ENCODE measurements at places on chromosomes 1 and 21.

GRCh38 chr1:220217383-220217988, 54.8 kb downstream of the RAB3GAP2 start:
- no peak for DNase-seq

DNA sequence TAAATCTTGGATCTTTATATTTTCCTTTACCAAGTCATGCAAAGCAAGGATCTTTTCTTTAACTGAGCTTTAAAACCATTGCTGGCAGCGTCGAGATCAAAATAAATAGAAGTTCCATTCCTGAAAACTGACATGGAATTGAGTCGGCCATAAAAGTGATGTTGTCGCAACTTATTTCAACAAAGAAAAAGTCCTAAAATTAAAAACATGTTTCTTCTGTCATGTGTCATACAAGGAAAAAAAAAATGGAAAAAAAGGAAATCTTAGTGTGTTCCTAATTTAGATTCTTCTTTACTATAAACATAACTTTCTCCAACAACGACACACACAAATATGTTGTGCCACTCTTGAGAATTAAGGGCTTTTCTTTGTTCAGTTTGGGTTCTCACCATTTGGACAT, 34.9 kb downstream of the GREM2 start:
- DNase-seq = no peak

- DNase-seq = no peak
These were observed 130.3 kb downstream of the GLIS1 start for GRCh38 chr1:53608676-53609075.

GRCh38 chr1:3685222-3685621, 32.9 kb downstream of the TP73 start:
- no peak for DNase-seq

DNA sequence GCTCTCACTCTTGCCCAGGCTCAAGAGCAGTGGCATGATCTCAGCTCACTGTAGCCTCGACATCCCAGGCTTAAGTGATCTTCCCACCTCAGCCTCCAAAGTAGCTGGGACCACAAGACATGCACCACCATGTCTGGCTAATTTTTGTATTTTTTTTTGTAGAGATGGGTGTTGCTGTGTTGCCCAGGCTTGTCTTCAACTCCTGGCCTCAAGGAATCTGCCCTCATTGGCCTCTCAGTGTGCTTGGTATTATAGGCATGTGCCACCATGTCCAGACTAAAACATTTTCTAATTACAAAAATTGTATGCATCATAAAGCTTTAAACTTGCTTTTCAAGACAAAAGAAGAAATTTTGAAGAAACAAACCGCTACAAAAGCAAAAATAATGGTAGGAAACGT, 20.1 kb downstream of the CBR1 start:
- DNase-seq = no peak

GRCh38 chr1:153606194-153606593, 6.7 kb downstream of the S100A16 start:
- DNase-seq = no peak

DNA sequence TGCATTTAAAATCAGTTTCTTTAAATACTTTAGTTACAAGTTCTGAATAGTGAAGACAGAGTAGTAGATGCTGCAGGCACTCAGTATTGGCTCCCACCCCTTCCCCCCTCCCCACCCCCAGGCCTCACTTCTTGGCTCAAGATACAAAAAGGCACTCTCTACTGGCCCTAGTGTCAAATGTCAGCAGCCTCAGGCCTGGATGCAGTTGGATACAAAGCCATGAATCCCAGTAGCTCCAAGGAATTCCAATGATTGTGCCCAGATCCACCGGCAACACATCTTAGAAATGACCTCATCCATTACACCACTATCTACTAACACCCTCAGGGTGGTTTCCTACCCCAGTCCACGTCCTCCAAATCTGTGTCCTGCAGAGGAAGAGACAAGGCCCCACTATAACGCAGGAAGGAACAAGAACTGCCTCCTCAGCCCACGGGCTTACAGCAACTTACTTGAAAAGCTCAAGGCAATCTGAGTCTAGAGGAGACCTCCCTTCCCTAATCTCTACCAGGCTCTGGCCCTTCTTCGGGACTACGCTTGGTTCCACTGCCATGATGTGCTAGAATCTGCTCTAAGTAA, 17.6 kb downstream of the ACADM start:
- no peak for DNase-seq

GRCh38 chr1:196933531-196934189, 9.9 kb upstream of the CFHR2 start:
- DNase-seq = no peak

DNA sequence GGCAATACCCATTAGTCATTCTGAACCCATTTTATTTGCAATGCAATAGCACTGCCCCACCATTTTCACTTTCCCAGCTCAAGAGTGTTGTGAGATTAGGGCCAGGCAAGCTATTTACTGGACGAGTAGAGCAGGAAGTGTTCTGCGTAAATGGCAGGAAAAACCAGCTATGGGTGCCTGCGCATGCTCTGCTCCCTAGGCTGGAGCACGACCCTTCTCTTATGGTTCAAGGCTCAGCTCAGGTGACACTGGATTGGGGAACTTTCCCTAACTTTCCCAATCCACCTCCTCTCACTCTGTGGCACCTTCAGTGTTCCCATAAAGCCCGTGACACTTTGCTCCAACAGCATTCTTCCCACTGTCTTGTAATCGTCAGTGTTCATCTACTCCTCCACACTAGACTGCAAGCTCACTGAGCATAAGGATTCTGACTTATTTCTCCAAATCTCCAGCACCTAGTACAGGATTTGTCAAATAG, 3.6 kb upstream of the MAN1A2 start:
- no peak for DNase-seq

- no peak for DNase-seq
These were observed 6.6 kb upstream of the ETV3L start for GRCh38 chr1:157105988-157106812.

GRCh38 chr21:45799765-45800338, 156.3 kb downstream of the PCBP3 start:
- no peak for DNase-seq

GRCh38 chr1:30899577-30900389, 8.8 kb downstream of the SDC3 start:
- DNase-seq = no peak

All from left renal cortex interstitium (tissue), 4 donors.